ENCODE measurements at places on chromosomes 16 and 17.

- no peak for DNase-seq
Measured at GRCh38 chr17:28667870-28668269, 5.9 kb downstream of the SUPT6H start.

- no peak for DNase-seq
Measured at GRCh38 chr17:68006797-68007196, 10.5 kb upstream of the C17orf58 start.

DNA sequence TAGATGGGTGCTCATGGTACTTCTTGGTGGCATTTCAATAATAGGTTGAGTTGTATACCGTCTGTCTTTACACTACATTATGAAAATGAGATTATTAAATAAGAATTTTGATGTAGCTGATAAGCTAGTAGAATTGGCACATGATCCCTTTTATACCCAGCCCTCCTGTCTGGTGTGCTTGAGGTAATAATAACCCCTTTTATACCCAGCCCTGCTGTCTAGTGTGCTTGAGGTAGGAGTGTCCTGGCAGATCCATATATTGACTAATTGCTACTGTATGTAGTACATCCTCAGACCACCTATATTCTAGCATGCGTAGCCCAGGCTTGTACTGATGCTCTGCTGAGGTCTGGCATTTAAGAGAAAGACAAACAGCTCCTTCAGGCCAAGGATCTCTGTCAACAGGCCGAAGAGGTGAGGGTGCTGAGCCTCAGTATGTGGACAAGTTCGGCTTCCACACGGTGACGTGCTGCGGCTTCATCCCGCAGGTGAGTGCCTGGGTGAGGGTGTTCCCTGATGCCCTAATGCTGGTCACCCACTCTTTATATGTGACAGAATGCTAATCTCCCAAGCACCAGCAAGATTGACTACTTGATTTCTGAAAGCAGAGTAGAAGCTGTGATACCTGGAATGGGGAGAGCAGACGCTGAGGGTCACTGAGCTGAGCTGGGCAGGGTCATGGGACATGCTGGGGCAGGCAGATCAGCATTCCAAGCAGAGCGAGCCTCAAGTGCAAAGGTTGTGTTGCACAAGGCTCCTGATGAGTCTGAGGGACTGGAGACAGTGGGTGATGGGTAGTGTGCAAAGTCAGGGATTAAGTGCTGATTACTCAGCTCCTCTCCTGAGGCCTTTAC, 5.7 kb downstream of the FN3K start:
- DNase-seq, result no peak

- DNase-seq, result no peak
Measured at GRCh38 chr17:72430611-72431432, 310.0 kb downstream of the SOX9 start.

GRCh38 chr16:29770250-29770929, 7.7 kb upstream of the ZG16 start:
- no peak for DNase-seq

GRCh38 chr16:84704253-84704652, 4.5 kb downstream of the USP10 start:
- DNase-seq, result no peak

DNA sequence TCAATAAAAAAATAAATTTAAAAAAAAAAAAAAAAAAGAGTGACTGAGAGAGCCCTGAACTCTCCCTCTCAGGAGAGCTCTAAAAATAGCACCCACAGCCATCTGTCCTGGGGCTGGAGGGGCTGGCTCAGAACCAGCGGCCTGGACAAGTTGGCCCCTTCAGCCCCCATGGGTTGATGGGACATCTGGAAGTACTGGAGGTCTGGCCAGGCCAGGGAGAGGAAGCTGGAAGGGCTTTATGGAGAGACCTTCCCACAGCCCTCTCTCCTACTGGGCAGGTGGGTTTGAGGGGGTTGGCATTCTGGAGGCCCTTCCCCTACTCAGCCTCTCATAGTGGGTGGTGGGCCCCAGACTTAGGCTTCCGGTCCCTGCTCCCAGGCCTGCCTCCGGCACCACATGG, 93.7 kb upstream of the TMEM97 start:
- DNase-seq, result no peak

DNA sequence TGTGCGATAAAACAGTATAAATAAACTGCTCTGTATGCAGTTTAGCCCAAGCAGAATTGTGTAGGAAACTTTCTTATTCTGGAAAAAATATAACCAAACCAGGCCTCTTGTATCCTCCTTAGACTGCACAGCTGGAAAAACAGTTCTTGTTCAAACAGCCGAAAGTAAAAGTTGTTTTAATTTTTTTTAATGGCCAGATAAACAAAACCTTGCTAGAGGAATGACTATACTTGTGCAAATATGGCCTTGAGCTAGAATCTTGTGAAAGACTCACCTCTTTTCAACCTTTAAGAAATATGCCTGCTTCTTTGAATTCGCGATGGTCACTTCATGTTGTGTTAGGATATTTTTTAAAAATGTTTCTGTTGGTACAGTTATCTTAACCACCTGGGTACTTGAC, 114.5 kb upstream of the MAF start:
- DNase-seq, result no peak

- DNase-seq, result peak; percentile 19
Measured at GRCh38 chr16:46929378-46930332, 43.8 kb downstream of the DNAJA2 start.

DNA sequence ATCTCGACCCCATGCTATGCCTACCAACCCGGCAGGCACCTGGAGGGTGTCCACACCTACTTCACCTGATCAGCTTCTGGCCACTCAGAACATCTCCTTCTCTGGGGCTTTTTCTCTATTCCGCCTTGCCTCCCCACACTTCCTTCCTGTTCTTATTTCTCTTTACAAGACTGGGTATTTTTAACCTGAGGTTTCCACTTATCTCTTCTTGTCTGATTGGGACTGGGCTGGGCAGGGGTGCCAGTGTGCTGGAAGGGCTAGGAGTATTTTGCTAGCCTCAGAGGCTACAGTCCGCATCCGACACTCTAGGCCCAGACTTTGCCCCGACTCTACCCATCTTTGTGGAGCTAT, 26.2 kb upstream of the ZNF652 start:
- DNase-seq, result no peak

DNA sequence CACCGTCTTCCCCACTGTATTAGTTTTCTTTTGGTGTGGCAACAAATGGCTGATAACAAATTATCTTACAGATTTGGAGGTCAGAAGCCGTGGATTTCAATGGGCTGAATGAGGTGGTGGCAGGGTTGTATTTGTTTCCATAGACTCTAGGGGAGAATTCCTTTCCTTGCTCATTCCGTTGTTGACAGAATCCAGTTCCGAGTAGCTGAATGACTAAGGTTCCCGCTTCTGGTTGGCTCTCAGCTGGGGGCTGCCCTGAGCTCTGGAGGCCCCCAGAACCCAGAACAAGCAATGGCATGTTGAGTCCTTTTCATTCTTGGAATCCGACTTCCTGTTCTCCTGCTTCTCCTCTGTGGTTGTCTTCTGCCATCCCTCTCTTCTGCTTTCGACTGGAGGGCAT, 280.4 kb downstream of the SNX29 start:
- no peak for DNase-seq

GRCh38 chr16:80085606-80086005, 455.2 kb upstream of the DYNLRB2 start:
- no peak for DNase-seq
